ENCODE measurements at places on chromosomes 5 and 9. TPM values are rescaled to one million over a fixed set of nuclear protein-coding genes. Genes with fewer than 3 reads are reported as not detected.

The AJM1 gene
- 15.3 TPM for total RNA-seq

The HTR1A gene
- 1.2 TPM for total RNA-seq

The CHD1 gene
- total RNA-seq = 34.2 TPM

The ADRB2 gene
- not detected for total RNA-seq

The MSX2 gene
- not detected for total RNA-seq

The ECSCR gene
- not detected for total RNA-seq

DNA sequence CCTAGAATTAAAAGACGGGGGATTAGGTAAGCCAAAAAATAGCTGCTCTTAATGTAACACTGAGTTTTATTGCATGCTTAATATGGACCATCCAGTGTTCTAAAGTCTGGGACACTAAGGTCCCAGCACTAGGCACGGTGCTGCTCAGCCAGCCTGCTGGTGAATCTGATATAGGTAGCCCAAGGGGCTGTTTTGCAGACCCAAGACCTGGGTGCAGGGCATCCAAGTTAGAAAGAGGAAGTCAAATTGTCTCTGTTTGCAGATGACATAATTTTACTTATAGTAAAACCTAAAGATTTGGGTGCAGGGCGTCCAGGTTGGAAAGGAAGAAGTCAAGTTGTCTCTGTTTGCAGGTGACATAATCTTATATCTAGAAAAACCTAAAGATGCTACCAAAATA, 17.8 kb downstream of the IFNA5 start:
- no peak for DNase-seq

GRCh38 chr5:158163451-158164295, 304.7 kb upstream of the CLINT1 start:
- no peak for DNase-seq

DNA sequence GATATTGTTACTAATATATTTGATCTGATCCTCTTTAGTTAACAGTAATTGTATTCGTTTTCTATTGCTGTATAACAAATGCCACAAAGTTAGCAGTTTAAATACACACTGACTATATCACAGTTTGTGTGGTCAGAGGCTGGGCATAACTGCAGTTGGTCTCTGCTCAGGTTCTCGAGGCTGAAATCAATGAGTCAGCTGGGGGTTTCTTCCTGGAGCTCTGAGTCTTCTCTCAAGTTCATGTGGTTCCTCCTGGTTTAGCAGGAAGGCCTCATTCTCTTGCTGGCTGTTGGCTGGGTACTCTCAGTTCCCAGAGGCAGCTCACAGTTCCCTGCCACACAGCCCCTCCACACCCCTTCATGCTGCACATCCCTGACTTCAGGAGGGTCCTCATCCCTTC, 20.7 kb downstream of the COL23A1 start:
- no peak for DNase-seq

- DNase-seq = peak; percentile 39
These were observed 142.9 kb upstream of the MSX2 start for GRCh38 chr5:174581479-174581878.

DNA sequence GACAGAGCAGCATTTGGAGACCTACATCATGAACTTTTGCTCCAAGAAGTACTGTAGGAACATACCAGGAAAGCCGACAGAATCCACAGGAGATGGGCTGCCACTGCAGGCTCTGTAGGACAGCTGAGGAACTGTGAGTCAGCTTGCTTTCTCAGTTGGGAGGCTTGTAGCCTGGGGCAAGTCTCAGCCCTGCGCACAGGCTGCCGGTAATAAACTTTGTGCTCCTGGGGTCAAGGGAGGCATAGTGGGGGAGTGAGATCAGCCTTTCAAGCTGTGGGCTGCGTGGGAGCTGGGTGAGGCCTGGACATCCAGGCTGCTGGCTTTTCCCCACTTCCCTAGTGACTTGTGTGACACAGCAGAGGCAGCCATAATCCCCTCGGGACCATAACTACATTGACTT, 718.0 kb upstream of the CDH10 start:
- no peak for DNase-seq

DNA sequence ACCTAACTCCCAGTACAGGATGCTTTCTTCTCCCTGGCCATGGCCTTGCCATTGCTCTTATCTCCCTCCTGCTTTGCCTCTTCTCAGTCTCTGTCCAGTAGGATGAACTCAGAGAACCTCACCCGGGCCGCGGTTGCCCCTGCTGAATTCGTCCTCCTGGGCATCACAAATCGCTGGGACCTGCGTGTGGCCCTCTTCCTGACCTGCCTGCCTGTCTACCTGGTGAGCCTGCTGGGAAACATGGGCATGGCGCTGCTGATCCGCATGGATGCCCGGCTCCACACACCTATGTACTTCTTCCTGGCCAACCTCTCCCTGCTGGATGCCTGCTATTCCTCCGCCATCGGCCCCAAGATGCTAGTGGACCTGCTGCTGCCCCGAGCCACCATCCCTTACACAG, at the start of gene OR5C1:
TSS of gene OR5C1 (plus strand) at position 103 of the 400 bp plus-strand sequence. CDS start at position 103, 0 bp downstream.
- no peak for DNase-seq

DNA sequence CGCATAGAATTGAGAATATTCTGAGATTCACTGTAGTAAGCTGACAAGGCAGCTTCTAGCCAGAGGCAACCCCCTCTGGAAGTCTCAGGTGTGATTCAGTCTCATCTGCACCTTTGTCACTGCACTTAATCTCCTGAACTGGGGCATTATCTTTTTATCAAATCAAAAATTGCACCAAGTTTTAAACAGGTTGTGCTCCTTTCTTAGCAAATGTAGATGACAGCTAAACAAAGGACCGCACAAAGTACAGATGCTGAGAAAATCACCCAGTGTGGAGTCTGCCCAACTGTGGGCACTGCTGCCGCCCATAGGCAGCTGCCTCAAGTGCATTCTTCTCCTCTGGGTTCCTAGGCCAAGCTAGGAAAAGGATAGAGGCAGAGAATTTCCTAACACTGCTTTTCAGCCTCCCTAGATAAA, 51.1 kb downstream of the STARD4 start:
- peak; percentile 45 for DNase-seq

DNA sequence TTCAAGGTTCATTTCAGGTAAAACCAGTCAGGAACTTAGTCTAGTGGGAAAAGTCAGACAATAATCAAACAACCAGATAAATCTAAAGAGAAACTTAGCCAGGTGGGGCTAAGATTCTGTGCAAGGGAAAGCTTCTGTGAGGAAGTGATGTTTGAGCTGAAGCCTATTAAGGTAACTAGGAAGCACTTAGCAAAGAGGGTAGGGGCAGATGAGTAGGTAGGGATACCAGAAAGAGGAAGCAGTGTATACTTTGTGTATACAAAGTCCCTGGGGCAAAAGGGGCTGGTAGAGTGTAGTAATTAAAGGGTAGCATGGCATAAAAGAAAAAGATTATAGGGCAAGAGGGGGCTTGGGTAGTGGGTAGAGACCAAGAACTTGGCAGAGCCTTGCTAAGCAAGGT, 3.6 kb upstream of the SPATA24 start:
- DNase-seq = no peak

DNA sequence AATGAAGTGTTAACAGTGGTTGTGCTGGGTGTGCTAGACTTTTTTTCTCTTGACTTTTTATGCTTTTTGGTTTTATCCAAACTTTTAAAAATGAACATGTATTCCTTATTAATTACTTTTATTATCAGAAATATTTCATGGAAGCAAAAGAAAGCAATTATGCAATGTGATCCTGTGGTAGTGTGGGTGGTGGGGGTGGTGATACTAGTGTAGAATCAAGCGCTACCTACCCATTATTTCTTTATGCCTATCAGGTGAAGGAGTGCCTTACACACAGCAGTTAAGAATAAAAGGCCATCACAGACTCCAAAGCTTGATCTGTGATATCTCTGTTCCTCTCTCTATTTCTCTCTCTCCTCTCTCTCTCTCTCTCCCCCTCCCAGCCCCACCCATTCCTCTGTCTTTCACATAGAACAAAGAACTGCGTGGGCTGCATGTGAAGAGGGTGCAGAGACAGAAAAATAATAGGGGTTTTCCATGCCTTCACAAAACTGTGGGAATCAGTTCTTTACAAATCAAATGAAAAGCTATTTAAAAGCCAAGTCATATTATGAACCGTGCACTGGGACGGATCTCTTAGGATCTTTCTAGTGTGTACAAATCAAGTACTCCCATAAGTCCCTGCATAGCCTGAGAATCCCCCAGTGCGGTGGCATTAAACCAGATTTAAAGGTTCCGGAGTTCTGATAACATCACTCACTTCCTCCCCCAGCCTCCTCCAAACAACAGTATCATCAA, 351.2 kb downstream of the RAB3C start:
- no peak for DNase-seq

DNA sequence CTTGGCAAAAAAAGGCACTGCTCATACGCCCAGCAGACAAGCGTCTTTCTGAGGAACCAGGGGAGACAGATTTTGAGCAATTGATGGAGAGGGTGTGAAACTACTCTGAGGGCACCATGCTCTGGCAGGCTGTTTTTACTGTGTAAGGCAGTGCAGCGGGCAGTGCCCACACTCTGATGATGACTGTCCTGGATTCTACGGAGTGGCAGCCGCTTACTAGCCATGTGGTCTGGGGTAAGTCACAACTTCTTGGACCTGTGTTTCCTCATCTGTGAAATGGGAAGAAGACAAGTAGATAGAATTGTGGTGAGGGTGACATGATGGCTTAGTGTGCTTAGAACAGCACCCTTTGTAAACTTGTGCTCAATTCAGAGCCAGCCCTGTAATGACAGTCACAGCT, 38.8 kb downstream of the FABP6 start:
- DNase-seq = no peak

DNA sequence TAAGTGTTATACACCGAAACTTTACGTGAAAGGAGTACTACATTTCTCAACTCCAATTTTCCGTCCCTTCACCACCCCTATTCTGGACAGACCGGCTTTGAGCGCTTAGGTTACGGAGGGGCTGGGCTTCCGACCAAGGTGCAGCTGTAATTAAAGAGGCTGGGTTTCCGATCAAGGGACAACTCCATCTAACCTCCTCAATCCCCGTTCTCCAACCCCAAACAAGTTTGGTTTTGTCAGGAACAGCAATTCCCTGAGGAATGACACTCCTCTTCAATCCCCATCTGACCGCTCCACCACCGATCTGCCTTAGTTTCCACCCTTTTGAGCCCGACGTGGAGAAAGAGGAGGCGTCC, 577 bp downstream of the TUT7 start:
- no peak for DNase-seq

- no peak for DNase-seq
These were observed 16.2 kb downstream of the NDUFS4 start for GRCh38 chr5:53576674-53577073.

- no peak for DNase-seq
These were observed 159.2 kb upstream of the WWC1 start for GRCh38 chr5:168132241-168132641.

DNA sequence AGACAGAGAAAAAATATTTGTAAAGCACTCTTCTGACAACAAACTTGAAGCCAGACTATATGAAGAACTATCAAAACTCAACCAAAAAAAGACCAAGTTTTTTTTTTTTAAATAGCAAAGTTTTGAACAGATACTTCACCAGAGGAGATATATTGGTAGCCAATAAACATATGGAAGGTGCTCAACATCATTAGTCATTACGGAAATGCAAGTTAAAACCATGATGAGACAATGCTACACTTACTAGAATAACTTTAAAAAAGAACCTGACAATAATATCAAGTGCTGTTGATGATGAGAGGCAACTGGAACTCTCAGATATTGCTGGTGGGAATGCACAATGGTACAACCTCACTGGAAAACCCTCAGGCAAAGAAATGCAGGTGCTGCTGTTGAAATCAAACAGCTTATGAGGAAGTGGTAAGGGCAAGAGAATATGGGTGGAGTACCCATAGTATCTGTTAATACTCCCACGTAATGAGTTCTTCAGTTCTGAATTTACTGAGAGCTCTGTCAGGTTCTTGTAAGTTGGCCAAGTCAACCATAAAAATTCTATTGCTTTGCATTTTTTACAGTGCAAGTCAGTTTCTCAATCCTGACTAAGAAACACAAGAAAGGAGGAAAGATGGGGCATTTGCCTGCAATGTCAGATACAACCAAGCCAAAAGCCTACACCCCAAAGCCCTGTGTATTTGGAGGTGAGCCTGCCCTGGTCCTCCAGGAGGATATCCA, 87.3 kb upstream of the GNAQ start:
- DNase-seq = no peak

DNA sequence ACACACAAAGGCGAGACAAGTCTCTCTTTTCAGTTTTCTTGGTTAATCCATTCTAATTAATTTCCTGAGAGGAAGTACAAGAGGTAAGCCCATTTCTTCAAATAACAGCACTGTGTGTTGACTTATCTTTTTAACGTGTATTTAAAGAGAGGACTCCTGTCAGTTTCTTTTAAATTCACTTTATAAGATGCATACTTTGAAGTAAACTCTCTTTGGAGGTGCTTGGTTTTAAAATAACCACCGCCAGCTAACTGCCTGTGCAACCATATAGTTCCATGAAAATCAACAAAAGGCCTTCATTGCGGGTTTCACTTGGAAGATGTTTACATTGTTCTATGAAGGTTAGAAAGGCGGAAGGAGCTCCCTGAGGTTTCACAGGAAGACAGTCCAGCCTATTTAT, 13.1 kb upstream of the SERINC5 start:
- no peak for DNase-seq

- no peak for DNase-seq
These were observed 155.0 kb upstream of the COL5A1 start for GRCh38 chr9:134486596-134486995.

GRCh38 chr5:163758283-163758711, 252.9 kb downstream of the MAT2B start:
- DNase-seq = no peak

- no peak for DNase-seq
These were observed 13.9 kb upstream of the ADAMTSL1 start for GRCh38 chr9:18459962-18460584.

GRCh38 chr9:88387552-88388202, 567 bp upstream of the SPIN1 start:
- peak; percentile 45 for DNase-seq

DNA sequence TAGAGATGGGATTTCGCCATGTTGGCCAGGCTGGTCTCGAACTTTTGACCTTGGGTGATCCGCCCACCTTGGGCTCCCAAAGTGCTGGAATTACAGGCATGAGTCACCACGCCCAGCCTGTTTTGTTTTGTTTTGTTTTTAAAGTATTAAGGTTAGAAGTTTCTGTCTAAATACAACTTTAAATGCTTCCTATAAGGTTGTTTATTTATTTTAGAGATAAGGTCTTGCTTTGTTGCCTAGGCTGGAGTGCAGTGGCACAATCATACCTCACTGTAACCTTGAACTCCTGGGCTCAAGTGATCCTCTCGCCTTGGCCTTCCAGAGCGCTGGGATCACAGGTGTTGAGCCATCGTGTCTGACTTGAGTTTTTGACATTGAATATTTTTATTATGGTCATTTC, 11.4 kb downstream of the MRRF start:
- no peak for DNase-seq

- no peak for DNase-seq
These were observed 10.7 kb upstream of the DIPK1B start for GRCh38 chr9:136701668-136702053.

- DNase-seq = no peak
These were observed 46.2 kb downstream of the LIX1 start for GRCh38 chr5:97096191-97096590.

GRCh38 chr9:119252671-119253299, 116.5 kb downstream of the BRINP1 start:
- DNase-seq = no peak

DNA sequence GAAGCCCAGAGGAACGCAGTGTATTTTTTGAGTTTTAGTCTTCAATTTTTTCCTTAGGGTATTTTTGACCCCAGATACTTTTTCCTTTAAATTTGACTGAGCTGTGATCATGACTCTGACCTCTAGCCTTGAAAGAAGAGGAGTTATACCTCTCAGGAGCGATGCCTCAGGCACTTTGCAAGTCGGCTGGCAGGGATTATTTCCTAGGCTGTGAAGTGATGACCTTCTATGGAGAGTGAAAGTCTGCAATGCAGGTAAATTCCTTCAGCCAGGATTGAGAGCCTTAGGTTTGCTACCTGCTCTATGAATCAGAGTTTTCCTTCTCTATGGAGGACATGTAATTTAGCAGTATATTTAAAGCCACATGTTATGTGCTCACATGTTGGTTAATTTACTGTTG, 10.8 kb upstream of the NUDT12 start:
- no peak for DNase-seq
